Right lung (tissue), 10 donors: ENCODE measurements at places on chromosomes 11 and 22.

- no peak for DNase-seq
Measured at GRCh38 chr11:7307836-7308235, 56.1 kb downstream of the SYT9 start.

DNA sequence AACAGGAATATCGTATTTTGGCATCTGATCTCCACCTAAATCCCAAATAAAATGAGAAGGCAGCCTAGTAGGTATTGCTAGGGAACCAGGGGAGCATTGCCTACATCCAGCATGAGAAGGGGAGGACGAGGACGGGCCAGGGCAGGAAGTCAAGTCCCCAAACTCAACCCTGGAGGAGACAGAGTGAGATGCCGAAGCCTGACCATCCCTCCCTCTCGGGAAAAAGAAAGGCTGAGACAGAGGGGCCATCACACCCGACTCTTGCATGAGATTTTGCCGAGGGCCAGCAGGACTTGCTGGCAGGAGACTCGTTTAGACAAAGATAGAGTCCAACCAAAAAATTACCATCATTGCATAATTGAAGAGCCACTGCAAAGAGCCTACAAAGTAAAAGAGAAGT is 50.2 kb upstream of the SPATA19 start:
- DNase-seq: no peak

DNA sequence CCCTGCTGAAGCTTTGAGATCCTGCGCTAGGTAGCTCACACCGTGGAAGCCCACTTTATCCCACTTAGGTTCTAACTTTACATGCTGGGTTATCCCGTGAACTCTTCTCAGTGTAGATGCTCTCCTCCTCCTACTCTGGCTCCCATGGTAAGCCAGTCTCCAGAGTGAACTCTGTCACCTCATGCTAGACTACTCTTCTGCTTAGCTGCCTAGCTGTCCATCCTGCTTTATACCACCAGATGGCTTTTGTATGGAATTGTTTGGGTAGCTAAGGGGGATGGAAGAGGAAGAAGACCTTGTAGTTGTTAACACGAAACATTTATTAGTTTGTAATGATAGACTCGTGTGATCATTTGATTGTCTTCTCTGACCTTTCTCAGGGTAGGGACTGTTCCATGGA is 46.8 kb downstream of the EMSY start:
- no peak for DNase-seq

DNA sequence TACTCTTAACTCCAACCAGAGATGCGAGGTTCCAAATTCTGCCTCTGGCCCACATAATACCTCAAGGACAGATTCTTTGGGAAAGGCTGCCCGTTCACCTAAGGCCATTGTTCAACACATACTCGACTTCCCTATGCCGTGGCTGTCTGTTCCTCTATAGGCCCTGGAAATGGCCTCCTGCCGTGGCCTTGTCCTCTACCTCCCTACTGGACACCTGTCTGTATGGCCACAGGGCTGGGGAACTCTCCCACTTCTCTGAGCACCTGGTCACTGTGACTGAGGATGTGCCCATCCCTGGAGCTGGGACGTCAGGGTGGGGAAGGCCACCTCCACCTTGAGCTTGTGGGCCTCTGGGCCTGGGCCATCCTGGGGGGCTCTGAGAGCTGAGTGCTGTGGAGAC is 340.5 kb upstream of the B3GAT1 start:
- DNase-seq: no peak

DNA sequence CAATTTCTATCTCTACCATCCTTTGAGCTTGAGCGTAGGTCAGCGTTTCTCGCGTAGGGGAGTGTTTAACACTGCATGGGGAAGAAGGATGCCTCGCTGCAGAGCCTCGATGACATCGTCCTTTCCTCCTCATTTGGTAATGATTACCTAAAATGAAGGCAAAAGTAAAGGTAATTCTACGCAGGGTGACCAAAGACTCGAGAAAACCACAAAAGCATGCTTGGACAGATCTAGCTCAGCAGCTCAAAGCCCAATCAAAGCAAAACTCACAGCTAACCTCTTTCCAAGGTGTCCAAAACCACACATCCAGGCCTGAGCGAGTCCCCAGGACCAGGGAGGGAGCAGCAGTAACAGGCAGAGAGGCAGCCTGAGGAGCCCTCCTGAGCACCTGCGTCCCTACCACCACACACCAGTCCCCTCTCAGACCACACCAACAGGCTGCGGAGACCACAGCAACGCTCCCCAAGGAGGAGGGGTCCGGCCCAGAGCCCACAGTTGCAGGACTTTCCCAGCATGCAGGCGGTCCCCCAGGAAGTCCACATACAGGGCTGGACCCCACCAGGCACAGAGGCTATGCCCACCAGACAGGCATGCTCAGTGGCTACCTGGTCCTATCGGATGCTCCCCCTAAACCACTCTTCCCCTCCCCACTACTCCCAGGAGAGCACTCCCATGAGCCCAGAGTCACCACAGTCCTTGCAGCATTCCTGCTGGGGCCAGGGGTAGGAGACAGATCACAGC is 3.3 kb downstream of the BRD1 start:
- DNase-seq: no peak

DNA sequence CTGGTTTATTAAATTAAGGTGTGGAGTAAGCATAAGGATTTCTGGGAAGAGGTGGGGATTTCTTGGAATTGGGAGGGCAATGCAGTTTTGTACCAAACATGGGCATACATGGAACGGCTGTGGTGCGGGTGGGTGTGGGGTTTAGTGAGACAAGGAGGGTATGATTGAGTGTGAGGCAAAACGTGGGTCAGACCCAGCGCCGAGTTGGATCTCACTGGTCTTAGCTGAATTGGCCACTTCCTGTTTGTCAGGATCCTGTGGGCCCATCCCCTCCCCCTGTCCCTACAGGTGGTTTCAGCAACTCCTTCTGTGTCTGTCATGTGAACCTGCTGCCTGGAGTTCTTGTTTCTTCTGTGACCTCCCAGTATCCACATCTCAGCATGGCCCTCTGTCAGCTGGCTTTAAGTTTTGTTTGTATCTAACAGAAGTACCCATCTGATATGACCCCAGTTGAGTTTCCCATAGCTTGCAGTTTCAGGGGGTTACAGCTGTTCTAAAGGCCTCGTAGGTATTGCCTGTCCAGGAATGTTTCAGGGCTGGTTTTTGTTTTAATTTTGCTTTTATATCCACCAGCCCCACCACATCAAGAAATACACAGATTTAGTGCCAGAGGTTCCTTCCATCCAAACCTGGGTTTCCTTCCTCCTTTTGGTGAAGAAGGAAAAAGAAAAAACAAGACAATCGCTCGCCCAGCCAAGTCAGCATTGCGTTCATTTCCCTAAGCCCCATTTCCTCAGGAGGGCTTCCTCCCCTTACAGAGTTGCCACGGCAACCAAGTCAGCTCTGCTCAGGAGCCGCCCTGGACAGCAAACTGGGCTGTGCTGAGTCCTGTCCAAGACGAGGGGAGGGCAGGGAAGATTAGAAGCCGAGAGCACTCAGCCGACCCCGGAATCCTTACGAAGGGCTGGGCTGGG is 6.0 kb downstream of the APOL1 start:
- DNase-seq: peak; percentile 66

DNA sequence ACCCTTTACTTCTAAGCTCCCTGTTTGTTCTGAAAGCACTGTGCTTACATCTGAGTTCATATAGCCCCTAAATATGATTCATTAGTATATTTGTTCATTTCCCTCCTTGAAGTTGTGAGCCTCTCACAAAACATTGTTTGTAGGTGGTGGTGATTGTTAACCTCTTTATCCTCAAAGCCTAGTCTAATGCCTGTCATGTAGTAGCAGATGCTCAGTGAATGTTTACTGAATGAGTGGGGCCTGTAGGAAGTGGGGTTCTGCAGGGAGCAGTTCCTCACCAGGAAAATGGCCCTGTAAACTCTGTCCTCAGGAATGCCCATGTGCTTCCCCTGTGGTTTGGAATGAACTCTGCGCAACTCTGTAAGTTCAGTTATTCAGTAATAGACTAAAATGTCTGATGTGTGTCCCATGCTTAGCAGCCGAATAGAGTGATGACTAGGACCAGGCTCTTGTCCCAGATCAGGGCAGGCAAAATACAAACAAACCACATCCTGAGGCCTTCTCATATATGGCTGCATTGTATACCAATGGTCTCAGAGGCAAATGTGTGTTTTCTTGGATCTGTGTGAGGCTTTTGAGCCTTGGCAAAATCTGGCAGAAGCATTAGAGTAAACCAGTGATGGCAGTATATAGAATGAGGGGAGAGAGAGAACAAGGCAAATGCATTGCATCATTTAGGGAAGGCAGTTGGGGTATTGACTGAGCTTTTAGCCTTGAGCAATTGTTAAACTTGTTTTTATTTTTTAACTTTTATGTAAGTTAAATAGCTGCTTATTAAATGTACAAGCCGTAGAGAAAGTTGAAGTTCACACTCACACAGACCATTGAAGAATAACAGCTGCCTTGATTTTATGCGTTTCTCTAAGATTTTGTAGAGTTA is 91.4 kb upstream of the BIRC3 start:
- no peak for DNase-seq

- DNase-seq: no peak
Measured at GRCh38 chr11:46271875-46272815, 5.3 kb upstream of the CREB3L1 start.
